Stomach (tissue), 19 donors: ENCODE measurements at places on chromosomes 16 and 17.
A peak's percentile ranks its signal among the peaks of the same experiment; 100 is the strongest.

DNA sequence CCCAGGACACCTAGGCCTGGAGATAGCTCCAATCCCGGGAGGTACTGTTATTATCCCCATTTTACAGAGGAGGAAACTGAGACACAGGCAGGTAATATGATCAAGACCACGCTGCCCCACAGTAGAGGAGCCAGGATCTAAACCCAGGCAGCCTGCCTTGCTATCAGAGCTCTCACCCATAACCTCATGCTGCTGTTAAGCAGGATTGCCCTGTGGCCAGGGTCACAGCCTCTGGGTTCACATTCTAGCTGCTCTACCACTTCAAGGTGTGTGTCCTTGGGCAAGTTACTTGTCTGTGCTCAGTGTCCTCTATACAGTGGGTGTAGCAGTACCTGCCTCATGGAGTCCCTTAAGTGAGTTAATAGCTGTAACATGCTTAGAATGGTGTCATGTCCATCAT lies 1015.3 kb downstream of the KCNJ18 start:
- no peaks in the 10 kb centered on the region for H3K36me3 ChIP-seq
- H3K27ac ChIP-seq = no peak overlapping the region
- no peak for DNase-seq
- no peak overlapping the region for H3K4me3 ChIP-seq
- no peaks in the 10 kb centered on the region for H3K27me3 ChIP-seq

GRCh38 chr17:44921122-44921882 lies 6.0 kb upstream of the GFAP start:
- H3K27me3 ChIP-seq = peaks cover 23% of the 10 kb centered on the region
- no peak overlapping the region for H3K27ac ChIP-seq
- H3K36me3 ChIP-seq = no peaks in the 10 kb centered on the region
- peaks cover 17% of the 10 kb centered on the region for H3K4me1 ChIP-seq

GRCh38 chr17:5536866-5537650 lies 47.3 kb downstream of the NLRP1 start:
- no peak overlapping the region for H3K27ac ChIP-seq
- DNase-seq = no peak
- no peaks in the 10 kb centered on the region for H3K27me3 ChIP-seq
- no peaks in the 10 kb centered on the region for H3K4me1 ChIP-seq
- H3K4me3 ChIP-seq = no peak overlapping the region

- no peaks in the 10 kb centered on the region for H3K27me3 ChIP-seq
- no peaks in the 10 kb centered on the region for H3K36me3 ChIP-seq
- H3K27ac ChIP-seq = no peak overlapping the region
- H3K4me1 ChIP-seq = no peaks in the 10 kb centered on the region
- DNase-seq = no peak
These were observed 61.0 kb upstream of the ELAC2 start for GRCh38 chr17:13078591-13079385.

DNA sequence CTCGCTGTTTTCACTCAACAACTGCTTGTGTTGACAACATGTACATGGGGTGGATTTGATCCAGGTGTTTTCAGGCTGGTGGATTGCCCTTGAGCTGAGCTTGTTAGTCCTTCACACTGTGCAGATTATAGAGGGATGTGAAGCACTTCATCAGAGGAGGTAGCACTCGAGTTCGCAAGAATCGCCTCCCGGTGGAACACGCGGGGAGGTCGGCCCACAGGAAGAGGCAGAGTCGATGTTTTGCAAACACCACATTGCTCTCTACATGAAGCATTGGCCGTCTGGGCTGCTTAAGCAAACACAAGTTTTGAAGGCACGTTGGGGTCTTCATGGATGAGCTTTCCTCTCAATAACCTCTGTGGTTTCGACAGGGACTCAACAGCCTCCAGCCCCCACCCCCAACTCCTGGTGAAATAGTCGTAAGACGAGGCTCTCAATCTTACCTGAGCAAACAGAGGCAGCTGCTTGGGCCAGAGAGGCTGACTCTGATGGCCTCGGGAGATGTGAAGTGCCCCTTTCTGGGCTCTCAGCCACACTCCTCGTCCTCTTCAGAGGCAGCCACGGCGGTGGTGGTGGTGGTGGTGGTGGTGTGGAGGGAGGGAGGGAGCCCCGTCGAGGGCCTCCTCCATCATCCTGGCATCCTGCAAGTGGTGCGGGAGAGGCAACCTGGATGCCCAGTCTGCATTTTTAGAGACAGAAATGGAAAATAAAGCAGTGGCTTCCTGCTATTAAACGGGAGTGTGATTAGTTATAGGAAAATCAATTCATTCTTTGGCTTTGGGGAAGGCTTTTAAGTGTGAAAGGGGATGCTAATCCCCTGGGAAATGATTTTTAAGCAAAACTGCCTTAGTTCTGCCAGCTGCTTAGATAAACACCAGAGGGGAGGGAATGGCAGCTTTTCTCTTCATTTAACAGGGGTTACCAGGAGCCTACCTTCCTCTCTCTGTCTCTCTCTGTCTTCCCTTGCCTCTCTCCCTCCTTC lies 552.5 kb upstream of the EEF2KMT start:
- H3K4me1 ChIP-seq = no peaks in the 10 kb centered on the region
- H3K4me3 ChIP-seq = no peak overlapping the region
- H3K36me3 ChIP-seq = no peaks in the 10 kb centered on the region
- H3K27ac ChIP-seq = no peak overlapping the region
- DNase-seq = no peak

GRCh38 chr16:9097266-9098219 lies 6.1 kb downstream of the HAPSTR1 start:
- H3K4me1 ChIP-seq = peaks cover 94% of the 10 kb centered on the region
- peak overlapping the region; percentile 2 for H3K4me3 ChIP-seq
- DNase-seq = no peak
- H3K36me3 ChIP-seq = peaks cover 39% of the 10 kb centered on the region

DNA sequence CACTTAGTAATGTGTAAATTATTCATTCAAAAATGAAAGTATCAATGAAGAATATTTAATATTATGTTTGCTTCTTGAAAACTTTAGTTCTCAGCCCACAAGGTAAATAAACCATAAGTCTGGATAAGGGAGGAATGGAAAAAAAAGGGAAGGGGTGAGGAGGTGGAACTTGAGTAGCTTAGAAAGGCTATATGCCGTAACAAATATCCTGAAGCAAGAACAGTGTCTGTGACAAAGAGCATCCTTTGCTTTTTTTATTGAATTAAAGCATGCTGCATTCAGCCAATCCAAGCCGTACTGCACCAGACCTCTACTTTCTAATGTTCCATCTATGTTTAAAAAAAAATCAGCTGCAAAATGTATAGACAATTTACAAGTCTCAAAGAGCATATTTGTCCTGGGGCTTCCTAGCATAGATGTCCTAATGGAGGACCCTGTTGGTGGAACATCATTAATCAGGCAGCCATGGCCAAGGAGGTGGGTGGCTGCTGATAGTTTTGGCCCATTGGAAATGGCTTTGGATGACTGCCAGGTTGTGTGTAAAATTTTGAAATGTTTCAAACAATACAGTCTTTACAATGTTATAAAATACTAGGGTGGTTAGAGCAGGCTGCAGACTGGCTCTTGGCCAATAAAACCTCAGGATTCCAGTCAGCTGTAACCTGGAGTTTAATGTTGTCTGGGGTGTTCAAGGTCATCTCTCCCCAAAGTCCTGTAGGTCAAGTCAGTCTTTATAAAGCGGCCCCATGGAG lies 895.8 kb upstream of the SOX9 start:
- H3K36me3 ChIP-seq = no peaks in the 10 kb centered on the region
- no peak for DNase-seq
- no peaks in the 10 kb centered on the region for H3K27me3 ChIP-seq
- H3K4me1 ChIP-seq = no peaks in the 10 kb centered on the region
- H3K4me3 ChIP-seq = no peak overlapping the region

- H3K4me1 ChIP-seq = no peaks in the 10 kb centered on the region
- no peak overlapping the region for H3K27ac ChIP-seq
- peaks cover 74% of the 10 kb centered on the region for H3K27me3 ChIP-seq
- H3K4me3 ChIP-seq = no peak overlapping the region
- DNase-seq = no peak
These were observed 17.0 kb upstream of the LHX1 start for GRCh38 chr17:36920032-36921005.
